ENCODE measurements at places on chromosomes 1 and 21. TPM values are rescaled to one million over a fixed set of nuclear protein-coding genes. Genes with fewer than 3 reads are reported as not detected.

Gene CR1L
- total RNA-seq: not detected

Gene CDC42SE1
- total RNA-seq: 13.2 TPM

Gene OTUD3
- total RNA-seq: 4.6 TPM

Gene OR2AK2
- total RNA-seq: not detected

Gene SERPINC1
- not detected for total RNA-seq

Gene IGSF9
- 0.11 TPM for total RNA-seq

Gene TMCO1
- 35.6 TPM for total RNA-seq

Gene CFHR4
- total RNA-seq: not detected

Gene HS2ST1
- total RNA-seq: 8.2 TPM

Gene RNU1-1
- total RNA-seq: not detected

Gene LDLRAD1
- total RNA-seq: not detected

Gene TMPRSS2
- total RNA-seq: not detected

Gene CLK2
- total RNA-seq: 11.8 TPM

Gene RASSF5
- total RNA-seq: 12.7 TPM

Gene ERVH48-1
- not detected for total RNA-seq
